ENCODE measurements at places on chromosomes 7 and 10. TPM values are rescaled to one million over a fixed set of nuclear protein-coding genes. Genes with fewer than 3 reads are reported as not detected.

The GPR26 gene
- not detected for total RNA-seq

The MET gene
- 36.4 TPM for total RNA-seq

The ZP3 gene
- 0.60 TPM for total RNA-seq

The SLC18A3 gene
- total RNA-seq, result not detected

The KMT2C gene
- 13.8 TPM for total RNA-seq

The ATRNL1 gene
- total RNA-seq, result not detected

The LRRC17 gene
- total RNA-seq, result 3.3 TPM

The PRSS37 gene
- total RNA-seq, result not detected

The COBL gene
- total RNA-seq, result not detected

The RBP4 gene
- not detected for total RNA-seq

The POLD2 gene
- total RNA-seq, result 117 TPM

The TLX1 gene
- total RNA-seq, result not detected

The JAZF1 gene
- 7.5 TPM for total RNA-seq

The CPA5 gene
- not detected for total RNA-seq

The EZH2 gene
- 8.1 TPM for total RNA-seq

The FEZF1 gene
- not detected for total RNA-seq

The RELN gene
- total RNA-seq, result 27.9 TPM

The ACSM6 gene
- total RNA-seq, result not detected

The CALHM3 gene
- not detected for total RNA-seq

The TMEM178B gene
- total RNA-seq, result not detected

The TAF6 gene
- total RNA-seq, result 63.9 TPM

The SYT15B gene
- not detected for total RNA-seq

Measured in mammary microvascular endothelial cell (primary cell).